ENCODE measurements at places on chromosomes 1 and 21.

- no peak for DNase-seq
Observed at GRCh38 chr1:99180915-99181314, 83.4 kb upstream of the PLPPR4 start.

DNA sequence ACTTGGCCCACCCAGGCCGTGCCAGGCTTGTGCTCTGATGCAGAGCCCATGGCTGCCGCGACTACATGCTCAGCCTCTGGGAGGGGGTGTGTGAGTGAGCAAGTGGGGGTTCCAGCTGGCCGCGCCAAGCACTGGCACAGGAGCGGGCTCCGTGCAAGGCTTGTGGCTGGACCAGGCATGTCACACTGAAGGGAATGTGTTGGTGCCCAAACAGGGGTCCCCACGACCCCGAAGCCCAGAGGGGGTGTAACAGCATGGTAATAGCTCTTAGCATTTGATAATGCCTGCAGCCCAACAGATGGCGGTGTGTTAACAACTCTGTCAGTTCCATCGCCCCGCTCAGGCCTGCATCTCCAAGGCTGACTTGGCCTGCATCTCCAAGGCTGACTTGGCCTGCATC is 38.3 kb upstream of the CD46 start:
- no peak for DNase-seq

DNA sequence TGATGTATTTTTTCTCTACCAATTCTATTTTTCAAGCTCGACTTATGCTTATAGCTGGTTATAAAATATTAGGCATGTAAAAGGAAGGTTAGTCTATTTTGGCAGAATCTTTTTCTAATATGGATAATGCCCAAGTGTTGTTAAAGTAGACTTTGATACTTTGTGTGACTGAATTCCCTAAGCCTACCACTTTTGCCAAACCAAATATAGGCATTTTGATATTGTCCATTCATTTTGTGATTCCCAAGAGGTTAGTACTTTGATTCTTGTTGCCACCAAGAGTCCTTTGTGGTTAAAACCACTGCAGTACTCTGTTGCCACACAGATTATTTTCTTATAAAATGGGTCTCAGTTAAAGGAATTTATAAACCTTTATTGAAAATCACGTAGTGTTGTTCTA is 4.2 kb downstream of the WDR3 start:
- no peak for DNase-seq

DNA sequence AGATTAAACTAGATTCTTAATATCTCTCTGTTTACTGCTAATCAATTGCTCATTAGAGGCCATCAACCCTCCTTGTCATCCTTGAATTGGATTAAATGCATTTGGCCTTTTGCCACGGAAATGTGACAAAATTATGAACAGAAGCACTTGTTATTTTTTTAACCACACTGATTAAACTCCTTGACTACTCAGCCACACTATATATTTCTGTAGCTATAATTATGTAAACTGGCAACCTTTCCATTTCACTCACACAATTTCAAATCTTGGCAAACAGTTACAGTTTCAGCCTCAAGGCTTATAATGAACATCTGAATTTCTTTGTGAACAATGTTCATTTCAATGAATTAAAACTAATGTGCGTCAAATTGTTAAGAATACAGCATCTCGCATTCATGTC is 10.1 kb downstream of the ADAMTS5 start:
- no peak for DNase-seq

- no peak for DNase-seq
Observed at GRCh38 chr1:187070076-187070475, 241.3 kb downstream of the PLA2G4A start.

DNA sequence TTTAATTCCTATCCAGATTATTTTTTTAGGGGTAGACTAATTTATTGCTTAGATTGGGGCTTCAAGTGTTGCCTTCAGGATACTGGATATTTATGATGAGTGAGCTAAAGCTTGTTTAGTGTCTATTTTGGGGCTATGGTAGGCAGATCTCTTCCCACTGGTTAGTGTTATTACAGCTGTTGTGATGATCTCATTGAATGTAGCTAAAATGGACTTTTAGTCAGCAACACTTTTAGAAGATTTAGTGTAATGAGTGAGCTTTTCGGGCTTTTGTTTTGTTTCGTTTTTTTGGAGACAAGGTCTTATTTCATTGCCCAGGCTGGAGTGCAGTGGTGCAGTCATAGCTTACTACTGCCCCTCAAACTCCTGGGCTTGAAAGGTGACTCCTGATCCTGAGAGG is 14.2 kb downstream of the THRAP3 start:
- no peak for DNase-seq

GRCh38 chr21:42526379-42526727 is 12.7 kb downstream of the SLC37A1 start:
- DNase-seq, result no peak

GRCh38 chr1:193104907-193105820 is at the start of gene GLRX2:
Gene GLRX2, minus strand, starts transcription at chr1:193105414. Its CDS starts 32 bp downstream, at chr1:193105382.
- DNase-seq, result no peak

- no peak for DNase-seq
Observed at GRCh38 chr1:116404699-116405098, 31.7 kb downstream of the ATP1A1 start.

GRCh38 chr1:193680247-193680923 is 494.0 kb upstream of the B3GALT2 start:
- no peak for DNase-seq

DNA sequence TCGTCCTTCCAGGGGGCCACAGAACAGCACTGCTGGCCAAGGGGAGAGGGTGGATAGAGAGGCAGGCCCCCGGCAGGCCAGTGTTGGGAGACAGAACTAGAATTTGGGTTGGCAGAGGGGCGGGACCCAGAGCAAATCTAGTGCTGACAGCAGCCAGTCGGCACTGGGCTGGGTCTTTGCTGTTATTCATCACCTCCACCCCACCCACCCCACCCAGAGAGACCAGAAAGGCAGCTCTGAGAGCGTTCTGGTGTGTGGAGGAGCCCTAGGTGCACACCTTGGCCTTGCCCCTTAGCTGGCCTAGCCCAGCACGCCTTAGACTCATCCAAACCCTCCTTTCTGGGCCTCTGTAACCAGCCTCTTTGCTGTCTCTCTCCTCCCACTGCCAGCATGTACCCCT is 6.4 kb upstream of the PKP1 start:
- no peak for DNase-seq

DNA sequence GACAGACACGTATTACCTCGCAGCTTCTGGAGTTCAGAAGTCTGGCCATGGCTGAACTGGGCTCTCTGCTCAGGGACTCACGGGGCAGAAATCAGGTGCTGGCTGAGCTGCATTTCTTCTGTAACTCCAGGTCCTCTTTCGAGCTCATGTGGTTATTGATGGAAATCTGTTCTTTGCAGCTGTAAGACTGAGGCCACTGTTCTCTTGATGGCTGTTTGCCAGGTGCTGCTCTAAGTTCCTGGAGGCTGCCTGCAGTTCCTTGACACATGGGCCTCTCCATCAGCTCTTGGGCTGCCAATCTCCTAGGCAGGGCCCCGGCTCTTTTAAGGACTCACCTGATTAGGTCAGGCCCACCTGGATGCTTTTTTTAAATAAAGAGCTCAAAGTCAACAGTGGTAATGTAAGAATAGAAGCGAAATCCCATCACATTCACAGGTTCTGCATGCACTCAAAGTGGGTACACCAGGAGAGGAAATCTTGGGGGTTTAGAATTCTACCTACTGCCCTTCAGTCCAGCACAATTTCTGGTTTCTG is 139.1 kb downstream of the KAZN start:
- no peak for DNase-seq

GRCh38 chr1:54518489-54518888 is 29.5 kb upstream of the ACOT11 start:
- no peak for DNase-seq

GRCh38 chr1:9815150-9815549 is 8.6 kb downstream of the CLSTN1 start:
- no peak for DNase-seq

DNA sequence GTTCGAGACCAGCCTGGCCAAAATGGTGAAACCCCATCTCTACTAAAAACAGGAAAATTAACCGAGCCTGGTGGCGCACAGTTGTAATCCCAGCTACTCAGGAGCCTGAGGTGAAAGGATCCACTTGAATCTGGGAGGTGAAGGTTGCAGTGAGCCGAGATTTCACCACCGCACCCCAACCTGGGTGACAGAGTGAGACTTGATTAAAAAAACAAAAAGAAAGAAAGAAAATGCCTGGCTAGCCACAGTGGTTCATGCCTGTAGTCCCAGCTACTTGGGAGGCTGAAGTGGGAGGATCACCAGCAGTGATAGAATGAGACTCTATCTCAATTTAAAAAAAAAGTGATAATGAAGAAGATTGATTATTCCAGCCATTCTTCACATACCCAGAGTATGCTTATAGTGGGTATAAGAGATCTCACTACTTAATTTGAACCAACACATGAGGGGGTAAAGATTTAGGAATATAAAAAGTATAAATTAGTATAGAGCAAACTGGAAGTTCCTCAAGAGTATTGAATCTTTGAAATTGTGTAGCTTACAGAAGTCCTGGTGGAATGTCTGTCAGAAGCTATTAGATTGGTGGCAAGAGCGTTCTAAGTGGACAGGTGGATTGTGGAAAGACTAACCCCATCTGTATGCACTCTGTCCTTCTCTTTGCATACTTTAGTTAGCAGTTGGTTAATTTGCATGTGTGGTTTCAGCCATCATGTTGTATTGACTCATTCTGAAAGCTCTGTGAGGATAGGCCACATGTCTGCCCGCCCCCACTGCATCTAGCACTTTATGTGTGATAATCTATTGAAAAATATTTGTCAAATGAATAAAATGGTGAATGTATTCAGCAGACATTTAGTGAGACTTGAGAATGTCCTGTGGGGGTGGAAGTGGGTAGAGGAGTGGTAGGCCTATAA is 25.0 kb downstream of the RLF start:
- no peak for DNase-seq

- no peak for DNase-seq
Observed at GRCh38 chr1:229133811-229134210, 137.1 kb upstream of the RAB4A start.

GRCh38 chr1:153261281-153262069 is 2.0 kb downstream of the LORICRIN start:
- no peak for DNase-seq

- DNase-seq, result no peak
Observed at GRCh38 chr21:17765207-17765606, 53.9 kb downstream of the C21orf91 start.

DNA sequence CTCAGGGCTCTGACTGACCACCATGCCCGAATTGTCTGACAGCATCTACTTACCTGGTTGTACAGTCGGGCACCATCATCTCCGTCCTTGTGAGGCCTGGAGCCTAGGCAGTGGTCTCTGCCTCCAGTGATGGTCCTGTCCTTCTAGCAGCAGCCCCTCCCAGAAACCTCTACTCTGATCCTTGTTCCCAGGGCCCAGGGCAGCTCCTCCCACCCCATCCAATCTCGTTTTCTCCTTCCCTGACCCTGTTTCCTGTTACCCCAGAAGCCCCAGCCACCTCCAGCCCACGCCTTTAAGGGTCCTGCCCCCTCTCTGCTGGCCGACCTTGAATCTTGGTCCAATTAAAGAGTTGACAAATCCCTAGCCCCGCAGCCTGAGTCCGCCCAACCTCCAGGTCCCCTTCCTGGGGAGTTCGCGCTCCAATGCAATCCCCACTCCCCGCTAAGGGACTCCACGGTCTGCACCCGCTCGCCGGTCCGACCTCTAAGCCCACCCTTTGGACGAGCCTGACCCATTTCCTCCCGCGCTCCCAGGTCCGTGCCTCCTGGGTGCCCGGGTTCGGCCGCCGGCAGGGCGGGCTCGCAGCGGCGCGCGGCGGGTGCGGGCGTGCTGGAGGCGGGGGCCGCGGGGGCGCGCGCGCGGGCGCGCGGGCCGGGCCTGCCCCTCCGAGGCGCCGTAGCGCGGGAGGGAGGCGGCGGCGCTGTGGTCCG is at the start of gene B4GALT2:
TSS of gene B4GALT2 (plus strand) at position 660 of the 710 bp plus-strand sequence. CDS start 1,951 bp downstream, outside the sequence.
- no peak for DNase-seq

GRCh38 chr1:200912737-200913407 is 18.2 kb downstream of the INAVA start:
- no peak for DNase-seq

DNA sequence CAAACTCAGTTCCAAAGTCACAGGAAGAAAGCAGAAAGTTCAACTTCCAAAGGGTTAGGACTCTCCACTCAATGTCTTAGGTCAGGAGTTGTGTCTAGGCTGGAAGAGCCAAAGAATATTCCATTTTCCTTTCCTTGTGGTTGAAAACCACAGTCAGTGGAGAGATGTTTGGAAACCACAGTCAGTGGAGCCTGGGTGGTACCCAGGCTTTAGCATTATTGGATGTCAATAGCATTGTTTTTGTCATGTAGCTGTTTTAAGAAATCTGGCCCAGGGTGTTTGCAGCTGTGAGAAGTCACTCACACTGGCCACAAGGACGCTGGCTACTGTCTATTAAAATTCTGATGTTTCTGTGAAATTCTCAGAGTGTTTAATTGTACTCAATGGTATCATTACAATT is 11.7 kb downstream of the ATF3 start:
- no peak for DNase-seq

DNA sequence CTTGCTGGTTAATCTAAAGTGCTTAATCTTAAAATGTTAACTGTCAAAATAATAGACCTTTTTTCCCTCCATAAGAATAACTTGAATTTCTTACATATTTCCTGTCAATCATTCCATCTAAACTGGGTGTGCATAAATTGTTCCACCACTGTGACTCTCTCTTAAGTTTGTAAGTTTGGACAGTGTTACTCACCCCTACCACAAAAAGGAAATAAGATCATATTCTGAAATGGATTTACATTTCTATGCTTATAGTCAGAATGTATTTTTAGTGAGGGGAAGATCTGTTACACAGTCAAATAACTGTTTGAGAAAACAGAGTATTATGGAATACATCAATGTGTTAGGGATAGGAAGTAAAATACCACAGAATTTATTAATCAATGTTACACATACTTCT is 109.6 kb upstream of the DPYD start:
- no peak for DNase-seq

- DNase-seq, result no peak
Observed at GRCh38 chr1:38360807-38361206, 314.2 kb upstream of the POU3F1 start.

DNA sequence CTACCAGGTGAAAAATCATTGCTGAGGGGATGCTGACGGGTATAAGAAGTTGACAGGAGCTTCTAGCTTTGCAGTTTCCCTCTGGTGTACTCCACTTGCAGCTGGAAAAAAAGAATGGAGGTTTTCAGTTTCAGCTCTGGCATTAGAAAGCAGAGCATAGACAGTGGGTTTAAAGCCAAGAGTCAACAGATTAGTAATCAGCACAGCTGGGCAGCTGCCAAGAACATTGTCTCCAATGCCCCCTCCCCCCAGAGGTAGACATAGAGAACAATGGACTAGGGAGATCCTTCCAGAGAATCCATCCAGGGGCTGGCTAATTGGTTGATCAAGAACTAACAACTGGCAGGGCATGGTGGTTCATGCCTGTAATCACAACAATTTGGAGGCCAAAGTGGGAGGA is 10.1 kb upstream of the ZBTB8B start:
- DNase-seq, result no peak

GRCh38 chr1:177340601-177341067 is 169.9 kb downstream of the BRINP2 start:
- no peak for DNase-seq

DNA sequence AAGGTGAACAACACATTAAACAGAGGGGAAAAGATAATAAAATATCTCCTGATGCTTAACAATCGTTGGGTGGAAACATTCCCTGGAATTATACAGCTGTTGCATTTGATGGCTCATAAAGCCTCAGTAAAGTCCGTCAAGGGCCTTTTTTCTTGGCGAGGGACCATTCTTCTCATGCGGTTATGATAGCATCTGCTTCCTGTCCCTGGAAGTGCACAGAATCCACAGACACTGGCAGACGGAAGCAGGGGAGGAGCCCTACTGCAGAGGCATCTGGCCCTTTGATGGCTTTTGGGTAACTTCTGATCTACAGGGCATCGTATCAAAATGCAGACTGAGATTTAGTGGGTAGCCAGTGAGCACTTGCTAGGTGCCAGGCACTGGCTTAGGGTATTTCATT is 286.9 kb downstream of the KIF26B start:
- no peak for DNase-seq

All from cerebellar nuclear complex (tissue), 1 donor.